ENCODE measurements at places on chromosomes 4 and X.

- DNase-seq = no peak
Measured at GRCh38 chrX:99353412-99353811, 1056.7 kb downstream of the PCDH19 start.

DNA sequence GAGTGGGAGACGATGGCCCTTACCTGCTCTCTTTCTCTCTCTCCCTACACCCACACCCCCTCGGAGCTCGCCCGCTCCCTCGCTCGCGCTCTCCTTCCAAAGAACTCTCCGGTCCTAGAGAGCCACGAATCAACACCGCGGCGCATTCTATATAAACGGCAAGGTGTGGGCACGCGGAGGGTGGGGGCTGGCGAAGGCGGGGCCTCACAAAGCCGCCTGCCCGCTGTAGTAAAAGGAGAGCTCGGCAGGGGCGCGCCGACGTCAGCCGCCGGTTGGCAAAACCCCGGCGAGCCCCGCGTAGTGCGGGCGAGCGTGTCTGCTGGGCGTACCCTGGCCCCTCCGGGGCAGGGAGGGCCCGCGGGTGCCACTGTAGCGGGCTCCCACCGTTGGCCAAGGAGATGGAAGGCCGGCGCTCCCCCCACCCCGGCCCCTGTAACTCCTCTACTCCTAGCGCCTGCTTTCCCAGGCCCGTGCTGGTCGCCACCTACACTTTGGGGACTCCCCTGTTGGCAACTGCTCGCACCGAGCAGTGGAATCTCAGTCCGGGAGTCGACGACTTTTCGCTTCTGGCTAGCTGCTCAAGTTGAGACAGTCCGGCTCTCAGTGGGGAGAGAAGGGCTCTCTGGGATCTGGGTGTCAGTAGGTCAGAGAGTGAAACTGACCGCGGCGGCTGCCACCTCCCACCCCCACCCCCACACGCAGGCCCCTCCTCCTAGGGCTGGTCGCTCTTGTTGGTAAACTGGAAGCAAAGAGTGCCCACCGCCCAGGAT lies 325.5 kb upstream of the F9 start:
- no peak for DNase-seq

DNA sequence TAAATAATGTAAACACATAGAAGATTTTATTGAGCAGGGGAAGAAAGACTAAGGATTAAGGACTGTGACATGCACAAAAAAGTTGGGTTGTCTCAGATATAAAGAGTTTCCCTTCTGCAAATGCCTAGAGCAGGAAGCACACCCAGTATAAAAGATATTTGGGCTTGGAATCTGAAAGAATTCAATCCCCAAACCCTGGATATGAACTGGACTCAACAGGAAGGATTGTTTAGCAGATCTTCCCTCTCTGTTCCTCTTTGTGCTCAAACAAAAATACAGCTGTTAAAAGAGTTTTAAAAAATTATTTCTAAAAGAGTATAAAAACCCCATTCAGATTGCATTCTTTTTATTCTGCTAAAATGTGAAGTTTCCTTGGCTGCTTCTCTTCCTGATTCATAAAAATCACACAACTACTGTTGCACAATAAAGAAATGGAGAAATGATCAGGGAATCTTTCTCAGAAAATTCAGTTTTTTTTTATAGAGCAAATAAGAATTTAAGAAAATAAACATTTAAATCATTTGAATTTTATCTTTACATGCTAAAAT lies 71.4 kb downstream of the PDLIM5 start:
- DNase-seq = no peak

- no peak for DNase-seq
Measured at GRCh38 chr4:104424989-104425388, 69.7 kb downstream of the CXXC4 start.

DNA sequence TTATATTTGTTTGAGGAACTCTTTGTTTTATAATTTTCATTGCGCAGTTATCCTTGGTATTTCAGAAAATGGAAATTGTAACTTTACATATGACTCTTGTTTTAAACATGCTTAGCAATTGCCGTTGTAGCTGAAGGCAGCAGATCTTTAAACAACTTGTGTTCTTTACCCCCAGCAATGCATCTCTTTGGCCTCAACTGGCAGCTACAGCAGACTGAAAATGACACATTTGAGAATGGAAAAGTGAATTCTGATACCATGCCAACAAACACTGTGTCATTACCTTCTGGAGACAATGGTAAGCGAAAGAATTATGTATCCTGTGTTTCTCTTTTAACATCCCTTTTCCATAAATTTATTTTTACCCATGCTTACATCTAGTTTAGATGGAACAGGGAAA lies 263.6 kb downstream of the DCTD start:
- no peak for DNase-seq

GRCh38 chr4:75511841-75512240 lies 2.4 kb downstream of the RCHY1 start:
- no peak for DNase-seq

DNA sequence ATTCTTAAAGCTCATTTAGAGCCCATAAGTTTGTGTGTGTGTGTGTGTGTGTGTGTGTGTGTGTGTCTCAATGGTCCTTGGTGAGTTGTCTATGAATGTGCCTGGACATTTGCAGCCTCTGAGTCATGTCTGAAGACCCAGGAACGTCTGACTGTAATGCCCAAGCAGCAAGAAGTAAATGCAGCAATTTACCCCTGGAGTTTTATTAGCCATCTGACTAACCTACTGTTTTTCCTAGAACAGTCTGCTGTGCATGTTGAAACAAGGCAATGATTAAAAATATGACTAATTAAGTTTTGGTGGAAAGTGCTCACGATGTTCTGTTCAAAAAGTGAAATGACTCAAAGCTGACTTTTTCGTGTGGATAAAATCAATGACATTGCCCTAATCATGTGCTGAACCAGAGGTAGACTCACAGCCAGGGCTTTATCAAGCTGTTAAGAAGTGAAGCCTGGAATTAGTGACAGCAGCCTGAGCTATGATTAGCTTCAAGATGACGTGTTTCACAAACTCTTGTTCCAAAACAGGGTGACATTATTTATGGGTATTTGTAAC lies 201.6 kb downstream of the CPE start:
- no peak for DNase-seq

- DNase-seq = no peak
Measured at GRCh38 chr4:24805067-24805466, 9.7 kb downstream of the SOD3 start.

GRCh38 chrX:25007059-25008053 lies 8.4 kb downstream of the ARX start:
- DNase-seq = no peak

DNA sequence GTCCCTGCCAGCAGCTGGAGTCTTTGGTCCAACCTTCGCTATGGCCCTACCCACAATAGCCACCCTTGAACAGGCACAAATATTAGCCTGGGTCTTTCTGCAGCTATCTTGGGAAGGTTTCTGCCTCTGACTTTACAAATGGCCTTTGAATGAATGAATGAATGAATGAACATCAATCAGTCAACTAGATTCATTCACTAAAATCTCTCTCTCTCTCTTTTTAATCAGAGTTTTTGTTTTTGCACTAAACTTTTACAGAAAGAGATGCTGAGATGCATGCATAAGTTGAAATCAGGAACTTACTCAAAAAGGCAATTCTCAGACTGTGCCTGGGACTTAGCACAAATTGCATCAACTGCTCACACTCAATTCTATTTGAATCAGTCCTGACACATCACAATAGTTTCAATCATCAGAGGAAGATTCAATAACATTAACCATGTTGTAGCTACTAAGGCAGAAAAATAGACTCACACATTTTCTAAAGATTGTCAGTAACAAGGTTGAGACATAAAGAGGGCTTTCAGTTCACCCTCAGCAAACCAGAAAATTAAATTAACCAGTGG lies 55.0 kb downstream of the ANXA3 start:
- DNase-seq = no peak

- DNase-seq = no peak
Measured at GRCh38 chrX:67721321-67721720, 177.5 kb downstream of the AR start.

GRCh38 chr4:4853371-4853823 lies 6.1 kb upstream of the MSX1 start:
- DNase-seq = no peak

- DNase-seq = no peak
Measured at GRCh38 chr4:15864651-15865566, 73.6 kb downstream of the FGFBP1 start.

- no peak for DNase-seq
Measured at GRCh38 chr4:21763855-21764254, 184.7 kb downstream of the KCNIP4 start.

DNA sequence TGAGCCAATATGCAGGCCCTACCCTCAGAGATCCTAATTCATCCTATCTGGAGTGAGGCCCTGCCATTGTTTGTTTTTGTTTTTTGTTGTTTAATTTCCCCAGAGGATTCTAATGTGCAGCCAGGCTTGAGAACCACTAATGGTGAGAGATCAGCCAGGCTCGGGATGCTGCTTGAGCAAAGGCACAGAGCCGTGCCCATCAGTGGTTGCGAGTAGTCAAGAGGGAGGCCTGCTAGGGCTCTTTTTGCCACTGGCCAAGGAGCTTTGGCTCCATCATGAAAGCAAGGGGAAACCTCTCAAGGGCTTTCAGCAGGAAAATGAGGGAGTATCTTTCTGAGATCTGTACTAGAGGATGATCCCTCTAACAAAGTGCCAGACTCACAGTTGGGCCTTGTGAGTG lies 2.7 kb downstream of the TCEANC start:
- no peak for DNase-seq

- no peak for DNase-seq
Measured at GRCh38 chr4:113406723-113407016, 354.9 kb downstream of the CAMK2D start.

GRCh38 chr4:128590034-128590740 lies 219.3 kb upstream of the JADE1 start:
- DNase-seq = no peak

- no peak for DNase-seq
Measured at GRCh38 chrX:7027071-7027470, 120.4 kb upstream of the STS start.

- DNase-seq = no peak
Measured at GRCh38 chrX:129634541-129634940, 20.2 kb downstream of the APLN start.

All from cerebellar nuclear complex (tissue), 1 donor.